Astrocyte (in vitro differentiated cells and primary cell): ENCODE measurements at places on chromosomes 12 and 14.
A peak's percentile ranks its signal among the peaks of the same experiment; 100 is the strongest.

GRCh38 chr12:93154753-93155480, 222.8 kb upstream of the NUDT4 start:
- DNase-seq, result no peak

DNA sequence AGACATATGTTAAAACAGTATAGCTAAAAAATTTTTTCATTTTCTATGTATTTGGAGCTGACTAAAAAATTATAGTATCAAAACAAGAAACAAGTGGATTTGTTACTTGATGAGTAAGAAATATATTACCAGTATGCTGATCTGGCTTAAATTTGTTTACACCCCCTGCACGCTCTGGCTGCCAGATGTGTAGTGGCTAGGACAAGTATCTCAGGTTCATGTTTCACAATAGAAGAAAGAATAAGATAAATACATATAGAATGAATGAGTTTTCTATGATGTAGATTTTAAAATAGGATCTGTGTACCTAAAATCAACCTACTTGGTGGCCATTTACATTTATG, 13.1 kb downstream of the NAA30 start:
- DNase-seq, result no peak

GRCh38 chr12:51190820-51191219, 17.9 kb upstream of the TFCP2 start:
- no peak for DNase-seq

DNA sequence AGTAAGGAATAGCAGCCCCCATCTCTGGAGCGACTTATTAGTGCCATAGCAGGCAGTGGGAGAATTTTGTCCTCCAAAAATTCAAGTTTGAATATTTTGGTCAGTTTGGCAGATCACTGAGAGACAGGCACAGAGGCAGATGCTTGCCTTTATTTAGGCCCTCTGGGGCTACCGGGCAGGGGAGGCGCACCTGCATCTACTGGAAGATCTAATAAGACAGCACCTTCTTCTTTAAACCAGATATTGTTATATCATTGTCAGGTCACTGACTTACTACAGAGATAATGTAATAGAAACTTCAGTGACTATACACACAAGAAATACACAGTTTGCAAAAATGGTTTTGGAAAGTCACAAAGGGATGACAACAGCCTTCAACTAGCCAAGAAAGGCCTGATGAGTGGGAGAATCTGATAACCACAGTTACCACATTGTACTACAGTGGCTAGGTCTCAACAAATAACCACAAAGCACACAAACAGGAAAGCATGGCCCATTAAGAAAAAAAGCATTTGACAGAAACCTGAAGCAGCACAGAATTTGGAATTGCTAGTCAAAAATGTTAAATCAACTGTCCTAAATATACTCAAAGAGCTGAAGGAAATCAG, 56.8 kb downstream of the CDK17 start:
- DNase-seq, result peak; percentile 74

GRCh38 chr14:57389646-57390036, 745 bp upstream of the NAA30 start:
- no peak for DNase-seq

GRCh38 chr12:110917467-110917866, 2.9 kb downstream of the MYL2 start:
- peak; percentile 87 for DNase-seq

GRCh38 chr14:99659333-99659741, 14.4 kb downstream of the HHIPL1 start:
- DNase-seq, result no peak

DNA sequence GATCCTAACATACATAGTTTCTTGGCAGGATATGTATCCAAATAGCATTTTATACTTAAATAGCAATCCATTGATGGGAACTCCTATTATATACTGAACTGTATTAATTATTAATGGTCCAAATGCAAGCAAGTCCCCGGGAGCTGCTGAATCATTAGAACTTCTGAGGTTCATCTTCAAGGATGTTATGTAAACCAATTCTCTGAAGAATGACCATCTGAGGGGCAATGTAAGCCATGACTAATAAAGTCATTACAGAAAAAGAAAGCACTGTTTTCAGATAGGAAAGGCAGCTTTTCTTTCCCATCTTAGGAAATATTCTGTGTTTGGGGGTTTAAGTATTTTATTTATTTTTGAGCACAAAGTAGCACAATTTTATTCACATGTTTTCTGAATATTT, 166.1 kb upstream of the SLC16A7 start:
- DNase-seq, result peak; percentile 10

- DNase-seq, result no peak
Measured at GRCh38 chr12:93126069-93126474, 197.0 kb upstream of the EEA1 start.

GRCh38 chr14:58805605-58806409, 168.0 kb downstream of the DACT1 start:
- peak; percentile 81 for DNase-seq

DNA sequence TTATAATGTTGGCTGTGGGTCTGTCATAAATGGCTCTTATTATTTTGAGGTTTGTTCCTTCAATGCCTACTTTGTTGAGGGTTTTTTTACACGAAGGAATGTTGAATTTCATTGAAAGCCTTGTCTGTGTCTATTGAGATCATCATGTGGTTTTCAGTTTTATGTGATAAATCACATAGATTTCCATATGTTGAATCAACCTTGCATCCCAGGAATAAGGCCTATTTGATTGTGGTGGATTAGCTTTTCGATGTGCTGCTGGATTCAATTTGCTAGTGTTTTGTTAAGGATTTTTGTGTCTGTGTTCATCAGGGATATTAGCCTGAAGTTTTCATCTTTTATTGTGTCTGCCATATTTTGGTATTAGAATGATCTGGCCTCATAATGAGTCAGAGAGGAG, 27.6 kb downstream of the SLC2A13 start:
- DNase-seq, result no peak

DNA sequence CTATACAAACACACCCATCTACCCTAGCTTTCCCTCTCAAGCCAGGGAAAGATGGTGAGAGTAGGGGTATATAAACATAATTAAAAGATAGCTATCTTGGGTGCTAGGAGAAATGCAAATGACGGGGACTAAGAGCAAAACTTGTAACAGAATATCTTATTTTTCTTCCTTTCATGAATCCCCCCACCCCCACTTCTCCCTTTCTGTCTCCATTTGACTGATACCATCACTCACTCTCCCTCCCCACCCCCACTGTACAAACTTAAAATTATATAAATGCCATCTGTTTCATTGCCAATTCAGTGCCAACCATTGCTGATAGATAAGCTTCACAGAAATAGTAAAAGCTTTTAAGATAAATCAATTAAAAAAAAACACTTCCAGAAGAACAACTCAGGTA, 268.6 kb downstream of the SLC6A15 start:
- DNase-seq, result no peak

- peak; percentile 95 for DNase-seq
Measured at GRCh38 chr12:49198431-49199155, 9.7 kb upstream of the TUBA1A start.

- no peak for DNase-seq
Measured at GRCh38 chr12:57739914-57740538, 1.5 kb upstream of the AGAP2 start.

DNA sequence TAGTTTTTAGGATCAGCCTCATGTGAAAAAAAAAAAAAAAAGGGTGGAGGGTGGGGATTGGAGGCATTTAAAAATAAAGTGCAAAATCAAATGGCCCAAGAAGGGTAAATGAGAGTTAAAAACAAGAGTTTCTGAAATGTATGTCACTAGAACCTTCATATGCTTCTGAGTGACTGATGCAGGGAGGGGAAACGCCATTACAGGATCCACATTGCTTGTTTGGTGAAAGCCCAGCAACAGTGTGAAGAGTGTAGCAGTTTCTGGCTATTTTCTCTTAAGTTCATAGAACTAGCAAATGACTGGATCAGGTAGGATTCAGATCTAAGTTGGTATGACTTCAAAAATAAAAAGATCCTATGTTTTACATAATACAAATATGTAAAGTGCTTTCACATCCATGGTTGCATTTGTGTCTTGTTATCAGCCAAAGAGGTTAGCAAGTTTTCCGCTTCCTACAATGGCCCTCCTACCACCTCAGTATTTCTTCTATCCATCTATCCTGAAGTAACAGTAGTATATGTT, 2.9 kb downstream of the CHPT1 start:
- DNase-seq, result no peak

DNA sequence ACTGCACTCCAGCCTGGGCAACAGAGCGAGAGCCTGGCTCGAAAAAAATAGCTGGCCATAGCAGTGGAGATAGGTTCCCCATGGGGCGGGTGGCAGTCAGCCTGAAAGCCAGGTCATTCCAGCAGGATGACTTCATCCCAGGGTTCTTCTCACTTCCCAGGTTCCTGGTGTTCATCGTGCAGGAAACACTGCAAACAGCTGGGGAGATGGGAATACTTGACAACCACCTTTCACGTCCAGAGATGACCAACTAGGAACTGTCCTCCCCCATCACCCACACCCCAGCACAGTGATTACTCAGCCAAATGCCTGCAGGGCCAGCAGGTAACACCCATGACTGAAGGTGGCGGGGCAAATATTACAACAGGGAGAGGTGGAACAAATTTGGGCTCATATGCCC, 1.7 kb downstream of the VSIG10 start:
- no peak for DNase-seq

GRCh38 chr14:54664961-54665360, 98.0 kb downstream of the SAMD4A start:
- peak; percentile 57 for DNase-seq

GRCh38 chr12:105640761-105641160, 310.3 kb downstream of the C12orf75 start:
- DNase-seq, result peak; percentile 58
